ENCODE measurements at places on chromosomes 5 and 9.

GRCh38 chr5:38925154-38925925 lies 79.5 kb downstream of the OSMR start:
- DNase-seq, result no peak

- DNase-seq, result no peak
These were observed 2.4 kb downstream of the PGGT1B start for GRCh38 chr5:115260248-115260647.

GRCh38 chr9:132858751-132859150 lies 19.3 kb downstream of the AK8 start:
- no peak for DNase-seq

- no peak for DNase-seq
These were observed 66.1 kb downstream of the TTC39B start for GRCh38 chr9:15240927-15241326.

DNA sequence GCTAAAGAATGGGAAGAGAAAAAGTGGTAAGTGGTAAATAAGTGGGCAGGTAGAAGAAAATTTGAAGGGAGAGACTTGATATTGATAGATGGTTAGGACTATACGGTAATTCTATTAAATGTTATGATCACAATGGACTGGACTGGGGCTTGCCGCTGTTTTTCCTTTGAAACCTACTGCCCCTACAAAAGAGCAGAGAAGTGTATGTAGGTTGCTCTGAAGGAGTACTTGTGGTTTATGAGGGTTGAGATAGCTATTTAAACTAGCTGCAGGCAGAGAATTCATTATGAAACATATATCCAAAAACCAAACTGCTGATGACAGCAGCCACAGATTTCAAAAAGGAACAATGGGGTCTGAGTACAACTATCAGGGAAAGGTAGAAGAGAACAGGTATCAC lies 16.8 kb upstream of the HK3 start:
- no peak for DNase-seq

DNA sequence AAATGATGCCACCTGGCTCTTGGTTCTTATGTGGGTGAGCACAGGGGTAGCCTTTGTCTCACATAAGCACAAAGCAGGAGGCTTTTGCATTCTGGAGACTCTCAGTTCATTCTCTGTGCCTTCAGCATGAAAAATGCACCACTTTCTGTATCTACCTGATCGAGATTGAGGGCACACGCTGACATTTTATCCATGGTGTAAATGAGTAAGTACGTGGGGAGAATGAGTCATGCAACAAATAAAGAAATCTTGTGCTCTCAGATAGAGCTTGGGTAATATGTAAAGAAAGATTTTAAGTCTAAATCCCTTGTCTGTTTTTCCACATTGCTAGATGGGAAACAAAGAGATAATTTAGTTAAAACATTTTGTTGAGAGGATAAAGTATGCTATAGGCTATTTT lies 607.2 kb upstream of the WWC1 start:
- no peak for DNase-seq

DNA sequence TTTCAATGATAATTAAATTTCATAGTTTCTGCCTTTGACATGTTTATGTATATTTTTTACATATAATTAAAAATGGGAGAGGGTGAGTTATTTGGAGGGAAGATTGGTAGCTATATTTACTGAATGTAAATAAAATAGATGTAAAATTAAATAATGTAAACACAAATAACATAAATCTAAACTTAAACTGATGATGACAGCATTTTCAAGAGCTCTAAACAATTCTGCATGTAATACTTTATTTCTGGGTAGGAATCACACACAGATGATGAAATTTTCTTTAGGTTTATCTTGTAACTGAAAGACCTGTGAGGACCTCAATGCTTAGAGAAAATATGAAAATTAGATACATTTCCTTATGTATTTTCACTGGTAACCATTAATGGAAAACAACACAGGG lies 42.2 kb upstream of the RIOK2 start:
- no peak for DNase-seq

DNA sequence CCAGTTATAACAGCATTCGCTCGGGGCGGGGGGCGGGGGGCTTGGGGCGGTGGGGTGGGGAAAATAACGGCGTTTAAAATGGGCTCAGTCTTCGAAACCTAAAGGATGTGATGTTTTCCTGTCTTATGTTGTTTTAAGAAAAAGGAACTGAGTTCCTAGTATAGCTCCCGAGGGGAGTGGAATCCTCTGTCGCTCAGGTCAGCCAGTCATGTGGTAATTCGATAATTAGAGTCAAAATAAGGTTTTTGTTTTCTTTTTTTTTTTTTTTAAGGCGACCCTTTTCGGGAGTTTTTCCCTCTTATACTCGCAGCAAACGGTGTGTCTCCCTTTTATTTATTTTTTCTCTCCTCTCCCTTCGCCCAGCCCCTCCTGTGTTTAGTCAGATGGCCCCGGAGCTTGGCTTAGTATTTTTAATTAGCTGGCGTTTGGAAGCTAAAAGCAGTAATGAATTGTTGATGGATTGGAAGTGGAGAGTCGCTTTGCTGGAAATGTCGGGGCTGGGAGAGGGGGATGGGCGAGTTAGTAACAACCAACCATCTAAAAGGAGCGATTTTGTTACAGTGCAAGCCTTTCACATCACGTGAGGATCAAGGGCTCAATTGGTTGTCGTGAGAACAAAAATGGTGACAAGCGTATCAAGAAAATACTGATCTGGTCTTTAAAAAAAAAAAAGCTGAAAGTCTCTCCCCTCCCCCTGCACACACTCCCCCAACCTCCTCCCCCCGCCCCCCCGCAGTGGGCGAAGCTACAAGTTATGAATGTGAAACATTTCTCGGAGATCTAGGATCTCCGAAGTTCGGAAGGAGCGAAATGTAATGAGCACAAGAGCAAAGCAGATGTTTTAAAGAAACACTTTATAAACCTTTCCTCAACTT lies 714 bp upstream of the ZNF608 start:
- no peak for DNase-seq

DNA sequence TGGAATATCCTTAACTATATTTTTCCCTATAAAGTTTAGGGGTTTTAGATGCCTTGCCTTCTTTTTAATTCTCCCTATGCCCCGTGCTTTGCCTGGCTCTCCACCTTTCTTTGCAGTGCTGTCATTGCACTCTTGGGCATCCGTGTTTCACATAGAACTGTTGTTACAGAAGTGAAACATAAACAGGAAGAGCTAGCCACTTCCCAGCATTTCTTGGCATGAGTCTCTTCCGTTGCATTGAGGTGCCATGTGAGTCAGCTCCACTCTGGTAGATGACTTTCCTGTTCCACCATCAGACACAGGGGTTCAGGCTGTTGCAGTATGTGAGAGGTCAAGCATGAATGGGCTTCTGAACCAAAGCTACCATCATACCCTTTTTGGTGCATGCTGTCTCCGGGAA lies 73.4 kb downstream of the ANGPTL2 start:
- peak; percentile 23 for DNase-seq

- DNase-seq, result no peak
These were observed 4.9 kb downstream of the SGCD start for GRCh38 chr5:156331845-156332244.

DNA sequence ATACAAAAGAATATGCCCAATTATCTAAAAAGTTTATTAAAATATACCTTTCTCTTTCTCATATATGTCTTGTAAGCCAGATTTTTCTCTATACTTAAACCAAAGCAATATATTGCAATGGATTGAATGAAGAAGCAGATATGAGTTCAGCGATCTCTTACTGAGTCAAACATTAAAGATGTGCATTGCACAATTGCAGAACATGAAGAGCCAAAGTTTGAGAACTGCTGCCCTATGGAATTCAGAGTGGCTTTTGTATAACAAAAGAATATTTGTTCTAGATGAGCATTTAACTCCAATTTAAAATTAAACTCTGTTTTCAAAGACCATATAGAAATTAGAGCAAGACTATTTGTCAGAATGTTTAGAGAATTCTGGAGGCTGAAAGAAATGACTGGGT lies 519.0 kb upstream of the DAB2 start:
- no peak for DNase-seq

- no peak for DNase-seq
These were observed 23.9 kb downstream of the GFI1B start for GRCh38 chr9:133002147-133003070.

- no peak for DNase-seq
These were observed 876 bp upstream of the JAK2 start for GRCh38 chr9:4984171-4984620.

GRCh38 chr5:165881259-165881658 lies 2375.8 kb downstream of the MAT2B start:
- no peak for DNase-seq

- no peak for DNase-seq
These were observed 34.5 kb upstream of the FAM151B start for GRCh38 chr5:80453366-80453765.

GRCh38 chr5:170296036-170296934 lies 1.3 kb downstream of the LCP2 start:
- DNase-seq, result no peak

- DNase-seq, result no peak
These were observed 43.9 kb downstream of the PAM start for GRCh38 chr5:102799017-102799416.

- peak; percentile 32 for DNase-seq
These were observed 638 bp downstream of the MRPS30 start for GRCh38 chr5:44809215-44809955.

- no peak for DNase-seq
These were observed 566.6 kb downstream of the ZNF608 start for GRCh38 chr5:124179819-124180218.

GRCh38 chr9:72289401-72289800 lies 75.6 kb downstream of the ZFAND5 start:
- DNase-seq, result no peak

GRCh38 chr9:117772960-117773359 lies 68.8 kb downstream of the TLR4 start:
- no peak for DNase-seq
